NCI-H774 (cell line): ENCODE measurements at places on chromosomes 5 and 9.

DNA sequence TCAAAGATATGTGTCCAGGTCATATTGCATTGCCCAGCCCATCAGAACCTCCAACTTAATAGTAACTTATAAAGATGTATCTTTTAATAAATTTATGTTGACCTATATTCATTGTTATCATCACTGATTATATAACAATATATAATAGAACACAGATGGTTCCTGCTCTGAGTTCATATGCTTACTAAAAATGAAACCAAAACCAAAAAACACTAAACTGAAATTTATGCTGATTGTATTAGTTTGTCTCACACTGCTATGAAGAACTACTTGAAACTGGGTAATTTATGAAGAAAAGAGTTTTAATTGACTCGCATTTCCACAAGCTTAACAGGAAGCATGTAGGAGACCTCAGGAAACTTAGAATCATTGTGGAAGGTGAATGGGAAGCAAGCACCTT, 462.5 kb upstream of the TYRP1 start:
- no peak for DNase-seq

DNA sequence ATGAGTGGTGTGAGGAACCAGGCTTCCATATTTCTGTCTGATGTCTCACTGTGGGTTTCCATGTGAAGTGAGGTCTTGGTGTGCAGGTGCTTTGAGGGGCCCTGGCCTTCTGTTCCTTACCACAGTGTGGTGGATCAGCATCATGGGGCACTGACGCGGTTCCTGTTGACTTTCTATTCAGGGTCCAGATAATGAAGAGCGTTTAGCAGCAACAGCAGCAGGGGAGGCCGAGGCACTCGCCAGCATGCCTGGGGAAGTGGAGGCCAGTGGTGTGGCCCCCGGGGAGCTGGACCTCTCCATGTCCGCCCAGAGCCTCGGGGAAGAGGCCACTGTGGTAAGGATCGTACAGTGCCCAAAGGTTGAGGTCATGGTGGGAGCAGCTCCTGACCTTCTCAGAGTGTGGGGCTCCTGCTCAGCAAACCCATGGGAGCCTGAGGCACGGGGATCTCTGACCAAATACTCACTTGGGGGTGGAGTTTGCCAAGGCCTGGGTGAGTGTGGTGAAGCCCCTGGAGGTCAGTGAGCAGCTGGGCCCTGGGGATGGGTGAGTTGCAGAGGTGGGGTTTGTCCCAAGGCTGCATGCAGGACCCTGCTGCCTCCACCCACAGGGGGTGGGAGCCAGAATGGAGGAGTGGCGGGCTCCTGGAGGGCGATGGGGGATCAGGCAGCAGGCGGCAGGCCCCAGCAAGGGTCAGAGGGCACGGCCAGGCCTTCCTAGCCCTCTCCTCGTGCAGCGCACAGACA, 61.2 kb downstream of the COL15A1 start:
- DNase-seq: no peak

- DNase-seq: no peak
These were observed 4.3 kb downstream of the ATP6V1G1 start for GRCh38 chr9:114591849-114592248.

- DNase-seq: no peak
These were observed 285.3 kb downstream of the ENC1 start for GRCh38 chr5:74355041-74355824.

DNA sequence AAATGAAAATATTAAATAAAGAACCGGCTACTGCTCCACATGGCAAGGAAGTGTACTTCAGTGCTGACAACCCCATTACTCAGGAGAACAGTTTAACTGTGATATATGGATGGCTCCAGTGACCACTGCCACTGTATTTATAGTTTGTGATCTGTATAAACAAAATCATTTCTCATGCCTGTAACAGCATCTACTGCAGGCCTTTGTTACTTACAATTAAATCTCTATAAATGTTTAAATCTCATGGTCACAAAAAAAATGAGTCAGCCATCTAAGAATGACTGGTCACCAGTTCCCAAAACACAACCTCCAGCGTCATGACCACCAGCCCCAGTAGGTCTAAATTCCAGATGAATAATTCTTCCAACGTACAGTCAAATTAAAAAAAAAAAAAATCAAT, 24.6 kb downstream of the SERINC5 start:
- no peak for DNase-seq

- no peak for DNase-seq
These were observed 2.1 kb downstream of the LCN15 start for GRCh38 chr9:136762221-136762691.

- DNase-seq: no peak
These were observed 38.9 kb downstream of the DOCK8 start for GRCh38 chr9:253539-253938.

- DNase-seq: peak; percentile 27
These were observed at the start of gene ADAMTS19 for GRCh38 chr5:129459777-129460671. Gene ADAMTS19, plus strand, starts transcription at chr5:129460298. Its CDS starts 94 bp downstream, at chr5:129460392.

DNA sequence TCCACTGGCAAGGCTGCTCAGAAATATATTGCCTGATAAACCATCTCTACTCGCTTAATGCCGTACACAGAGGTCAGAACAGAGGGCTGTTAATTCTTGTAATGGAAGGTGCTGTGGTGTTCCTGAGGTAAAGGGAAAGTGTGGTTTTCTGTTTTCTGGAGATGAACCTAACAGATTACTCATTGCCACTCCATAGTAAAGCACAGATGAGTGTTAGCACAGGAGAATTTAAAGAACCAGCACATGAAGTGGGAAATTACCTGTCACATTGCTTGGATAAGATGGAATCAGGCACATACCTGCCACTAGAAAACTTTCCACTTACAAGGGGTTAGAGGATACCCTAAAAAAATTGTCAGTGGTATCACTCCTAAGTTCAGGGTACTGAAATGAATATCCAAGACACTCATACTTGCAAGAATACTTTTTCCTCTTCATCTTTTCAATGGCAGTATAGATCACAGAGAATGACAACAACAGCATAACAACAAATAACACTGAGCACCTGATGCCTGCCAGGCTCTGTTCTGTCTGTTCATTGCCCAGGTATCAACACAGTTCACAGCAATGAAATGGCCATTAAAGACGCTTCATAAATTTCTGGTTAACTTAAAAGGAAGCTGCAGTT, 152.9 kb upstream of the GNA14 start:
- DNase-seq: no peak

- DNase-seq: no peak
These were observed 123.4 kb upstream of the IFNE start for GRCh38 chr9:21605489-21605931.

DNA sequence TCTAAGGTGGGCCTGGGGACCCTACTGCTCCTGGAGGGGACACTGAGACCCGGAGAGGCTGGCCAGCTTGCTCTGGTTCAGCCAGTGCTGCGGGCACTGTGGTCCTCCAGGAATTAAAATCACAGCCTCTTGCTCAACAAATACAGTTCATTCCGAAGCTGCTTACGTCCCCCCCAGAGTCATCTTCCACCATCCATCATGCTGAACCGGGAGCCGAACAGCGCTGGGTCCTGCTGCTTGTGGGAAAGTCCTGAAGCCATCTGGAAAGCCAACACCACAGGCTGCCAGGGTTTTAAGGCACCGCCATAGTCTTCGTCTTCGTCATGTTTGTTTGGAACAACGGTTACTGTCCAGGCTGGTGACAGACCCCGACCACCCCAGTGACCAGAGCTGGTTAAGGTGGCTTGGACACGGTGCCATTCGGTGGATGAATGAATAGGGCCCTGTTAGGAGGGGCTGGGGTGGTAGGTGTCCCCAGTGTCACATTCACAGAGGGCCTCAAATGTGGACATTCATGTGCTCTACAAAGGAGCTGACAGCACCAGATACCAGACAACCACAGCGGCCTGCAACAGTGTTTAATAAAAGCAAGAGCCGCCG, 81.6 kb upstream of the PHYKPL start:
- no peak for DNase-seq

- DNase-seq: peak; percentile 39
These were observed 119.4 kb downstream of the VCAN start for GRCh38 chr5:83590966-83591365.

DNA sequence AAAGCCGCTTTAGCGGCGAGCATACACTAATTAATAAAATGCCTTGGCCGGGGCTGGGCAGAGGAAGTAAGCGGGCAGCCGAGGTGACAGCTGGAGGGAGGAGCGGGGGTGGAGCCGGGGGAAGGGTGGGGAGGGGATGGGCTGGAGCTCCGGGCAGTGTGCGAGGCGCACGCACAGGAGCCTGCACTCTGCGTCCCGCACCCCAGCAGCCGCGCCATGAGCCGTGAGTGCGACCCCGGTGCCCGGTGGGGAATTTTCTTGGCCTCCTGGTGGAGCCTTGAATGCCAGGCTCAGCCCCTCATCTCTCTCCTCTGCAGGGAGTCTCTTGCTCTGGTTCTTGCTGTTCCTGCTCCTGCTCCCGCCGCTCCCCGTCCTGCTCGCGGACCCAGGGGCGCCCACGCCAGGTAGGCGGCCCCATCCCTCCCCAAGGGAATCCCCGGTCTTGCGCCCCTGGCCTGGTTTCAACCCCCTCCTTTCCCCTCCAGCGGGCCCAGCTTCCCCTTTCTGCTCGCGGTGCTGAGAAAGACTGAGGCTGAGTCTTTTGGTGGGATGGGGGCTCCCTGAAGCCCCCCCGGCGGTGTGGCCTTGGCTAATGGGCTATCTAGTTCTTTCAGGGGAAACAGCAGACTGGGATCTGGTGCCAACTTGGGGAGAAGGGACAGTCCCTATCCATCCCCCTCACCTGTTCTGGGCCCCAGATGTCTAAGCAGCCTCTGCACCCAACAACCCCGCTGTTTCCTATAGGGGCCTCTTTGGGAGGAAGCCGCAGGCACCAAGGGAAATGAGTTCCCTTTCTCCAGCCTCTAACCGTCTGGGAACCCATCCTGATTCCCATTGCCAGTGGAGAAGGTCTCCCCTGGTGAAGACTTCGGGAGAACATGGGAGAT, at the start of gene PTGS1:
Gene PTGS1 (plus strand): TSS at position 156 of the 887 bp plus-strand sequence. CDS start 61 bp downstream, at position 217.
- peak; percentile 6 for DNase-seq

- DNase-seq: no peak
These were observed 9.8 kb downstream of the PPP1R26 start for GRCh38 chr9:135489188-135489906.

DNA sequence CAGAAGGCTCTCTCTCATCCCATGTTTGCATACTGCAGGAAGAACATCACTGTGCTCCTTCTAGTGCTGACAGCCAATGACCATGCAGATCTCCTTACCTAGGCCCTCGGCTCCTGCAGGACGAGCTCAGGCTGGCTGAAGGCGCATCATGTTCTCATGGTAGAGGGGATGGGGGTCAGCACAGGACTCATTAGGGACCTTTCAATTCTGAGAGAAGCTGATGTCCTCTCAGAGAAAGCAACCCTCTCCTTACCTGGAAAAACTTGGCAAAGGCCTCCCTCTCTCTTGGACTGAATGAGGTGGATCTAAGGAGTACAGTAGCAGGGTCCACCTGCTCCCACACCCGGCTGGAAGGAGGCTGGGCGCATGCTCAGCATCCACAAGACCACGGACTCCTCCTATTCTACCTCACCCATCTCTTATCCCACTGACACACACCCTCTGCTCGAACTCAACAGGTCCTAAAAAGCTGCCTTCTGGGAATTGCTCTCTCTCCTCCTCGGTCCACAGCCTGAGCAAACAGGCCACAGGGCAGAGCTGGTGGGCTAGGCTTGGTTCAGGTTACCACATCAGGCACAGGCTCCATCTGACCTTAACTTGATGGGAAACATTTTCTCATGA, 2.9 kb downstream of the IPPK start:
- no peak for DNase-seq

DNA sequence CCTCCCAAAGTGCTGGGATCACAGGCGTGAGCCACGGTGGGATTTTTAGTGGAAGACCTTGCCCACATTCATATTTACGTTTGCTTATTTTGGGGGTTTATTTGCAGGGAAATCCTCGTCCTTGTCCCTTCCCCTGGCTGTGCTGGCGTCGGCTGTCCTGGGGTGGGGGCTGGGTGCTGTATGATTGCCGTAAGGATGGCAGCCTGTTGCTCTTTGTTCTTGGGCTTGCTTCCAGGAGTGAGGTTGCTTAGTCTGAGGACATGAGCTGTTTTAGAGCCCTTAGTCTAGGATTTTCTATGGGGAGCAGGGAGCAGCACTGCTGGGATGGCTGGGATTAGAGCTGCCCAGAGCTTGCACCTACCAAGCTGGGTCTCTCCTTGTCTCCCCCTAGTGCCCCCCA, 85.8 kb upstream of the ASS1 start:
- no peak for DNase-seq

- DNase-seq: no peak
These were observed 4.3 kb upstream of the GM2A start for GRCh38 chr5:151248651-151249050.

GRCh38 chr5:74316064-74316603, 324.4 kb downstream of the ENC1 start:
- peak; percentile 28 for DNase-seq

GRCh38 chr9:133045132-133045531, 14.3 kb downstream of the GTF3C5 start:
- DNase-seq: no peak

- DNase-seq: no peak
These were observed 2.6 kb upstream of the NIPAL4 start for GRCh38 chr5:157457391-157457790.

DNA sequence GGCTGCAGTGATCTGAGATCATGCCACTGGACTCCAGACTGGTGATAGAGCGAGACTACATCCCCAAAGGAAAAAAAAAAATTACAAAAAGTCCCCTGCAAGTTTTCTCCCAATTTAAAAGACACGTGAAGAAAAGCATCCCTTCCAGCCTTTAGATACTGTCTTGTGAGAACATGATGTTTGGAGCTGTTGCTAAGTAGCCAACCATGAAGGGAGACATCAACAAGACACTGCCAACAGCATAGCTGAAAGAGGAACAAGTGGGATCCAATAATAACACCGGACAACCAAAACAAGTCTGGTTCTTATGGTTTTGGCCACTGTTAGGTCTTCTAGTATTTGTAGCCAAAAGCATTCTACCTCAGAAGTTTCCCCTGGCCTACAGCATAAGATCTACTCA, 118.9 kb upstream of the CCDC180 start:
- DNase-seq: no peak

GRCh38 chr5:95715799-95716461, 15.2 kb upstream of the RHOBTB3 start:
- DNase-seq: no peak

DNA sequence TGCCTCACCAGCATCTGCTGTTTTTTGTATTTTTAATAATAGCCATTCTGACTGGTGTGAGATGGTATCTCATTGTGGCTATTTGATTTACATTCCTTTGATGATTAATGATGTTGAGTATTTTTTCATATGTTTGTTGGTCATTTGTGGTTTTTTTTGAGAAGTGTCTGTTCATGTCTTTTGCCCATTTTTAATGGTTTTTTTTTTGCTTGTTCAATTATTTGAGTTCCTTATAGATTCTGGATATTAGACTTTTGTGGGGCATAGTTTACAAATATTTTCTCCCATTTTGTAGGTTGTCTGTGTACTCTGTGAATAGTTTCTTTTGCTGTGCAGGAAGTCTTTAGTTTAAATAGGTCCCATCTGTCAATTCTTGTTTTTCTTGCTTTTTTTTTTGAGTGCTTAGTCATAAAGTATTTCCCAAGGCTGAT, 148.1 kb downstream of the NPR3 start:
- DNase-seq: no peak

DNA sequence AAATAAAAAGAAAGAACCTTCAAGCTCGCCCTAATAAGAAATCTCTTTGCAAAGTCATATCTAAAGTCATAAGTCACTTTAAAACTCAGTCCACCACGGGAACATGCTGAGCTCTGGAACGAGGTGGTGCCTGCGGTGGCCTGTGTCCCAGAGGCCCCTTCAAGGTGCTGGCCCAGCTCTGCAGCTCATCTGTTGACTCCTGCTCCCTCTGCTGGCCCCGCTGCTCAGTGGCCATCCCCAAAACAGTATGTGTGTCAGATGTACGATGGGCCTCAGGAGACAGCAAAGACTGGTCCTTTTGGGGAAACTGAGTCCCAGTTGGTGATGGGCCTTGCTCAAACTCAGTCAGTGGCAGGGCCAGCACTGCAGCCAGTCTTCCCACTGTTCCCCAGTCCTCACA, 22.8 kb upstream of the FOXB2 start:
- no peak for DNase-seq
